ENCODE measurements at places on chromosomes 11 and 22.

DNA sequence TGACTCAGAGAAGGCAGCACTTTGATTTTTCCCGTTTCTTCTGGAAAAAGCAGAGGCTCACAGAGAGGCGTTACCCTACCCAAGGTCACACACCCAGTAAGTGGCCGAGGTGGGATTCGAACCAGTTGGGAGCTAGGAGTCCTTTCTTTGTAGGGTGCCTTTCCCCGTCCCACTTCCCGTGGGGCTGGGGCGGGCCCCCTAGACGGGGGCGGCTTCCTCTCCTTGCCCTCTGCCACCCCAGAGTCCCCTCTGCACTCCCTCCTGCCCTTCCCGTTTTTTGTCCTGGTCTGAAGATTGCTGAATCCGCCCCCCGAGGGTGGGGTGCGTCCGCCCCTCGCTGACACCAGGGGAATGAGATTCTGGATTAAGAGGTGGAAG, 747 bp downstream of the TPCN2 start:
- no peak for DNase-seq

- peak; percentile 81 for DNase-seq
These were observed 214.1 kb downstream of the FAM76B start for GRCh38 chr11:95575517-95575916.

DNA sequence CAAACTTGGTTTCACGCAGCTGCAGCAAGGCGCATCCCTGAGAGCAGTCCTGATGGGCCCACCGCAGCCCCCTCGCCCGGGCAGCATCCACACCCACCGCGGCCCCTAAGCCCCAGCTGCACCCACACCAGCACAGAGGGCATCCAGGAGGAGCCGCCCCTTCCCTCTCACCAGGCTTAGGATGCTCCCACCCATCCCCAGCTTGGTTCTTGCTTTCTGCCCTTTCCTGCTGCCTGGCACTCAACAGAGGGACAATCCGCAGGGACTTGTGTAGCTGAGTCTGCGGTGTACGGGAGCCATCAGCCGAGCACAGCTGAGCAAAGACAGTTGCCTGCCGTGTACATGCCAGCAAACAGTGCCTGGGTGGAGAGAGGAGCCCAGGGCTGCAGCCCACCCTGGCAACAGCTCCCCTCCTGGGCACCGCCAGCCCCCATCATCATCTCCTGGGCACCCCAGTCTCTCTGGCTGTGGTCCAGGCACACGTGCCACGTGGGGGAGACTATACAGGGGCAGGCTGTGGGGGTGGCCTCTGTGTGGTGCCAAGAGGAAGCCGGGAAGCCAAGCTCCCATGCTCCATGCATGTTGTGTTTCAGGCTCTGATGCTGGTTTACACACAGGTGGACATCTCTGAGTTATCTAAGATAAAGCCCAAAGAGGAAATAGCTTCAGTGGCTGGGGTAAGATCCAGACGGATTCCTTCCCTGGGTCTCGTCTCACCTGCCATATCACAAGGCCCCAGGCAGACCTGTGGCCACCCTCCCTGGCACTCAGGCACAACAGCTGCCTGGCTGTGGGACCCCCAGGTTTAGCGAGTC, 36.0 kb upstream of the GNB1L start:
- no peak for DNase-seq

DNA sequence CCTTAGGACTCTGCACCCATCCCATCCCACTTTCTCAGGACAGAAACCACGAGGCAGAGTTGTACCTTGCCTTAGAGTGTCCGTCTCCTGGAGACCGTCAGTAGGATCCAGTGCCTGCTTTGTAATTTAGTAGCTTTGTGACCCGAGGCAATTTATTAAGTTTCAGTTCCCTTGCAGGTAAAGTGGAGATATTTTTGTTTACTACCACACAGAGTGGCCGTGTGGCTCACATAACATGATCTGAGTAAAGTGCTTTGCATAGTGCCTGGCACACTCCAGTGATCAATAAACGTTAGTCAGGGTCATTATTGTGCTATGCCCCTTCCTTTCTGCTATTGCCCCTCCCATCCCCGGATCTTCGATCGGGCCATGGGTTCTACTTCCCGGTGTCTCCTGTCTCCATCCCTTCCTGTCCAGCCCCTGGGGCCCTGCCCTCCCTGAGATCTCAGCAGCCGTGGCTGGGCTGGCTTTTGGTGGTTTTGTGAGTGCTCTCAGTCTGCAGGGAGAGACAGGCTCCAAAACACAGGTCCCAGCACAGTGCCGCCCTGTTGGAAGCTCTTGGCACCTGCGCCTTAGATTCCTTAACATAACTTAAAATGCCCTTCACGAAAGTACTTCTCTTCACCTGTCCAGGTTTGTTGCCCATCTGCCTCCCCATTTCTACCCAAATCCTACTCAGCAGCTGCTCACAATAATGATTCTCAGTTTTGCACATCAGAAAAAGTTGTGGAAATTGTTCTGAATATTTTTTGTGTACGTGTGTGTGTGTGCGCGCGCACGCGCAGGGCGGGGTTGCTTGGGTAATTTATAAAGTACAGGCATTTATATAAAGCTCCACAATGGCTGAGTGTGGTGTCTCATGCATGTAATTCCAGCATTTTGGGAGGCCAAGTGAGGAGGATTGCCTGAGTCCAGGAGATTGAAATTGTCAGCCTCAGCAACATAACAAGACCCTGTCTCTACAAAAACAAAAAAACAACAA, 753.7 kb downstream of the NTM start:
- no peak for DNase-seq

DNA sequence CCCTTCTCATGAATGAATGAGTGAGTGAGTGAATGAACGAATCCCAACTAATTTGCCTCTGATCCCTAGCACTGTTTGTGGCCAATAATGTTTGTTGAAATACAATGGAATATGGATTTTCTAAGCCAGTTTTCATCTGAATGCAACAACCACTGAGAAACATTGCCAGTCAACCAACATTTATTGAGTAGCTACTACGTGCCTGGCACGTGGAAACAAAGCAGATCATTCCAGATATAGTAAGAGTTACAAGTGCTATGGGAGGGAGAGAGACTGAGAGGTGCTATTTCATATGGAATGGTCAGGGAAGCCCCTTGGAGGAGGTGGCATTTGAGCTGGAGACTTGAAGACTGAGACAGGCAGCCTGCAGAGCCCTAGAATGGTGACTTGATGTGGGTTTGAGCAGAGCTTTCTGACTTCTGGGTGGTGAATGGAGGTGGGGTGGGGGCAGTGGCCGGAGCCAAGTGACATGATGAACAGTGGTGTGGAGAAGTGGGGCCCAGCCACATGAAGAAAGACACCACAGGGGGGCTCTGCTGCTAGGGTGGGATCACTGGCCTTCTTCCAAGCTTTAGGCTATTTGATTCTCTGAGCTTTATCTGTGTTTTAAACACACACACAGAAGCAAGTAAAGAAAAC, 35.1 kb upstream of the SMTN start:
- DNase-seq: no peak

GRCh38 chr11:44791316-44791925, 64.7 kb downstream of the TSPAN18 start:
- no peak for DNase-seq

GRCh38 chr11:43689167-43689566, 8.6 kb downstream of the HSD17B12 start:
- DNase-seq: no peak

All from fibroblast of mammary gland (primary cell).